ENCODE measurements at places on chromosomes 5 and 9.

GRCh38 chr5:124867137-124867704 is 120.8 kb upstream of the ZNF608 start:
- DNase-seq = no peak

- no peak for DNase-seq
These were observed 56.7 kb upstream of the NPR3 start for GRCh38 chr5:32654427-32654826.

GRCh38 chr5:149348518-149348917 is 3.2 kb downstream of the GRPEL2 start:
- no peak for DNase-seq

DNA sequence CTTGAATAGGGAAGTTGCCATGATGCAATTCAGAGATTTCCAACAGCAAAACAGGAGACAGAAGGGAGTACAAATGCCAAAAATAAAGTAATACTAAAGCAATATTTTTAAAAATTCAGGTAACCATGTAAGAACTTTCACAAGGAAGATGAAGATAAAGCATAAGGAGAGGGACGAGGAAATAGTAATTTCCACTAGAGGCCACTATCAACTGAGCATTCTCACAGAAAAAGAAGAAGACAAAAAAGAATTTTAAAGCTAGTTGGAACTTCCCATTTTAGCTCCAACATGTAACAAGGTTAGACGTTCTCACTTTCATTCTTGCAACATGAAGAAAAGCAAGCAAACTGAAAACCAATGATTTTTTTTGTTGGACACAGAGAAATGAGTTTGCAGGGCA is 779.9 kb upstream of the CDH6 start:
- no peak for DNase-seq

GRCh38 chr5:122584411-122585300 is 190.2 kb upstream of the SNX2 start:
- DNase-seq = no peak
